ENCODE measurements at places on chromosomes 2 and 18.

DNA sequence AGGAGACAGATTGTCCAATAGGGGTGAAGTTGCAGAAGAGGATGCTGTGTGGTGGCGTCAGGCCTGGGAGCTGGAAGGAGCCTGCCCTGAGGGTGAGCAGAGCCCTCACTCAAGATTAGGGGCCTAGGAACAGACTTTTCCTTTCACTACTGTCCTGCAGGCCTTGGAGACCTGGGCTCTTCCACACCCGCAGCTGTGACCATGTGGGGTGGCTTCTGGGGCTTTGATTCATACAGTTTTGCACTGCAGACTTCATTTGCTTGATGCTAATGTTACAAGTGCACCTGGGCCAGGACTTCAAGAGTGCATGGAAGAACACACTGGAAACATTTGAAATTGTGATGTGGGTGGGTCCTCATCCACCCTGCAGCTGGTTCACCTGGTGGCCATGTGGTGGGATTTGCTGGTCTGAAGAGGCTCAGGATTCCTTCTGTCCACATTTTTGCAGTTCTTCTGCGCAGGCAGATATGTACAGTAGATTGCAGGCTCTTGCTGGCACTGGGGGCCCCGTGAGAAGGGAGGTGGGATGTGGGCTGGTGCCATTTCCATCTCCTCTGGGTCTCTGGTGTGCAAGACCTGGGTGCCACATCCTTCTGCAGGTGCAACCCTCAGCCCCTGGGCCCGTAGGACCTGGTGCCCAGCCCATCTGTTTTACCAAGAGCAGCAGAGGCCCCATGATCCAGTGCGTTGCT lies 9.9 kb downstream of the GLI2 start:
- DNase-seq = no peak

DNA sequence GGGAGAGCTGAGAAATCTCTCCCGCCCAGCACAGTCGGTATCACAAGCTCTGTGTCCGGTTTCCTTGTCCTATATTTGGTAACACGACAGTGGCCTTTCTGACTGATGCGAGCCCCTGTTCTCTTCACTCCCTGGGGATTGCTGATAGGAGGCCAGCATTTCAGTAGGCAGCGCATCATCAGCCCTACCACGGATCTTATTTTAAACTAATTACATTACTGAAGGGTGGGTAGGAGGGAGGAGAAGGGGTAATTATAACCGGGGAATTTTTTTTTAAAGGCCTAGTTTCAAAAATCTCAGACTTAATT lies 125.6 kb upstream of the LGALSL start:
- DNase-seq = no peak

DNA sequence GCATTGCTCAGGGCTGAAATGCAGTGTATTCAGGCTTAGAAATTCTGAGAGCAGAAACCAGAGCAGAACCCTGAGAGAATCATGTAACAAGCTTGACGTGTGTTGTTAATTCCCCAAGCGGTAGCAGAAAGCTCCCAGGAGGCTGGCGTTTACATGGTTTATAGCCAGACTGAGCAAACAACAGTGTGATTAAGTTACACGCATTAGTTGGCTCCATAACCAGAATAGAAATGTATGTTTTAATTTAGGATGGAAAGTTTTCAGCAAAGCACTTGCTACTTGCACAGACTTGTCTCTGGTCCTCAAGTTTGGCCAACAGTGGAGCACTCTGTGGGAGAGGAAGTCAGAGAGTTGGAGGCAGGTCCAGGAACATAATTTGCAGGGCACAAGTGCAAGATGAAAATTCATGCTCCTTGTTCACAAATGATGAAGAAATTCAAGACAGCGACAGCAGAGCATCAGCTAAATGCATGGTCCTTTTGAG lies 69.3 kb downstream of the MAPK4 start:
- no peak for DNase-seq

DNA sequence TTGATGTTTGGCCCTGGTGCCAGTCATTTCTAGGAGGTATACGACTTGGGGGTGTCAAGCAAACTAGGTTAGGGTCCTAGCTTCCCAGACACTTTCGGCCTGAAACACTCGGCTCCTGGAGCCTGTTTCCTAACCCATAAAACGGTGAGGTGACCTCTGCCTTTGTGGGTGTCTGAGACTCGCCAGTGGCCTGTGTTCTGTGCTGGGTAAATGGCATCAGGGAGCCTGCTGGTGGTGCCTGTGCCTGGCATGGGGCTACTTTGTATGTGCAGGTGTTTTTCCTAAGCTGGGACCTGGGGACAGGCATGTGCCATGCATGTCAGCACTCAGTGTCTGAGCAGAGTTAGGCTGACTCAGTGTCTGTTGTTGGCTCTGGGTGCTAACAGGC lies 139.2 kb downstream of the GLI2 start:
- no peak for DNase-seq

- no peak for DNase-seq
Measured at GRCh38 chr2:239644011-239644410, 243.2 kb upstream of the HDAC4 start.

DNA sequence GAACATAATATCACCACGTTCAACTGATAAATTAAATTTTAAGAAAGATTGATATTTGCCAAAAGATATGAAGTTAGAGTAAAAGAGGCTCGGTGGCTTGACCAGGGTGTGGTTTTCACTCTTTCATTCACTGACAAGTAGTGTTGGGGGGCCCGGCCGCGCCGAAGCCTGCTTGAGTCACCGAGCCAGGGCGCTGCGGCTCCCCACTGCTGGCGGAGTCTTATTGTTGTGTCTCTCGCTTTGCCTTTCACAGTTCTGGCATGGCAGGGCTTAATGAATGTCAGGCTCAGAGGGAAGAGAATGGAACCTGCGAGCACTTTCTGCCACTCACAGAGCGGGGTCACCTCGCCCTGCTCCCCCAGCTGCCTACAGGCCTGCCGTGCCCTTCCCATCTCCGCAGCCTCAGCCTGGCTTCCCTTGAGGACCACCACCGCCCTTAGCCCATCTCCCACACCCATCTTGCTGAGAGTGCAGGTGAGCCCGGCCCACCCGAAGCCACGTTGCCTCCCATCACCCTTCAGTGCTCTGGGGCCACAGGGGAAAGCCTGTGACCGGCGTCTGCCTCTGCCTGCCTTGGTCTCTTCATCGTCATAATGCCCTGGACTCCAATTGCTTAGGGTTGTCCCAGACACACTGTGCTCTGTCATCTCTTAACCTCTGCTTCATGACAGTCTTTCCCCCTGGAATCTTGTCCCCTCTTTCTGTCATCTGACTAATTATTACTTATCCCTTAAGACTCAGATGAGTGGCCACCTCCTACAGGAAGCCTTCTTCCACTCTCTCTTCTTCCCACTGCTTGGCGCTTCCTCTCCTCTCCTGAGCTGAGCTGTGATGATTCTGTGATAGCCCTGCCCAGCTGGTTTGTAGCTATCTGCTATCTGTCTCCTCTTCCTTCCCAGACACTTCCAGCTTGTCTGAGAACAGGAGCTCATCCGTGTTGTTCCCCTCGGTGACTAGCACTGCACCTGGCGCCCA lies 142.5 kb downstream of the FAM210A start:
- DNase-seq = no peak

- no peak for DNase-seq
Measured at GRCh38 chr18:4906856-4907255, 290.2 kb downstream of the AKAIN1 start.

- DNase-seq = no peak
Measured at GRCh38 chr2:240166761-240167587, 26.5 kb upstream of the OTOS start.

GRCh38 chr18:48569915-48570264 lies 31.1 kb downstream of the CTIF start:
- no peak for DNase-seq

GRCh38 chr18:45015788-45016128 lies 335.1 kb downstream of the SETBP1 start:
- DNase-seq = no peak

- no peak for DNase-seq
Measured at GRCh38 chr2:75556679-75557366, 3.9 kb downstream of the EVA1A start.

DNA sequence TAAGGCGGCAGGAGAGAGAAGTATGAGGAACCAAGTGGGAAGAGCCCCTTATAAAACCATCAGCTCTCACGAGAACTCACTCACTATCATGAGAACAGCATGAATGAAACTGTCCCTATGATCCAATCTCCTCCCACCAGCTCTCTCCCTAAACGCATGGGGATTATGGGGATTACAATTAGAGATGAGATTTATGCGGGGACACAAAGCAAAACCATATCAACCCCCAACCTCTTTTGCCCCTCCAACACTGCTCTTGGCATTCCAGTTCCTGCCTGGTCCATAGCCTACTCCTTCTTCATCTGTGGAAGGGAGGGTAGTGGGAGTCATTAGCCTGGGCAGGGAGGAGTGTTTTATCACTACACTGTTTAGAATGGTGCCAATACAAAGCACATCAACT lies 1.4 kb upstream of the EHD3 start:
- no peak for DNase-seq
